ENCODE measurements at places on chromosomes 3 and 15.

DNA sequence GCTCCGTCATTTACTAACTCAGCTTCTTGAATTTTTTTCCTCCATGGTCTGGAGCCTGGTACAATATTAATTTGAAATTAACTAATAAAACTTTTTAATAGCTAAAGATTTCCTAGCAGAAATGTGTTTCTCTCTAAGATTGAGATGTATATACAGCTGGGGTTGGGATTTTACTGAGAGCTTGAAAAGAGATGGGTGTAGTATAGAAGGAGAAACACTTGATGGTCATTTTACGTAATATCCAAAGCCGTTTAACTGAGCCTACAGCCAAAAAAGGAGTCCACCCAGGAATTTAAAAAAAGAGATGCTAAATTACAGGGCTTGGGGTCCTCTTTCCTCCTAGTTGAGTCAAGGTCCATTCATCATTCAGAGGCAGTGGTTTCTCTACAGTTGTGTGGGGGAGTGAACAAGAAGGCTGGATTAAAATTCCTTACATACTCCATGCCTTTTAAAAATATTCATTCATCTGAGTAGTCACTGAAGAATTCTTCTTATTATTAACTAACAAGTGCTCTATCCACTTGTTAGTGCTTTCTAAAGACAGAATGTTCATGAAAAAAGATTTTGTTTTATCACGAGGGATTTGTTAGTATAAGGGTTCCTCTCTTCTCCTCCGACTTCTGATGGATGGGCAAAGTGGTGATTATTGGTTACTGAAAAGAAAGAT is 255.3 kb upstream of the IL12A start:
- no peak for DNase-seq

DNA sequence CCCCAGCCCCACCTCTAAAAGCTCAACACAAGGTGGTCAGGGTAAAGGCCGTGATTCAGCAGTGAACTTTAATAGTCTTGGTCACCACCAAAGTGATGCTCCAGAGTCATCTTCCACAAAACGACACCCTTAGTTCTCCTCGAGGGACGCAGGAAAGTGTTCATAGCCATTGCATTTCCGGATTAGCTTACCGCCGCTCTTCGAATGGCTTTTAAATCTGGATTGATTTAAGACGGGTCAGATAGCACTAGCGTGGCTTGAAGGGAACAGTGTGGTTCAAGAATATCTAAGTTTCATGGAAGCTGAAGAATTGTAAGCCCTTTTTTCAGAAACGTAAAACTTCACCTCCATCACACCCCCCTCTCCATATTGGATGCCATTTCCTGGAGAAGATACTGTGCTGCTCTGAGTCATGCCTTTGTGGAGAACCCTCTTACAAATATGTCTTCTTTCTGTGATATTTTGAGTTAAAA is 829 bp downstream of the RNF7 start:
- DNase-seq = no peak

DNA sequence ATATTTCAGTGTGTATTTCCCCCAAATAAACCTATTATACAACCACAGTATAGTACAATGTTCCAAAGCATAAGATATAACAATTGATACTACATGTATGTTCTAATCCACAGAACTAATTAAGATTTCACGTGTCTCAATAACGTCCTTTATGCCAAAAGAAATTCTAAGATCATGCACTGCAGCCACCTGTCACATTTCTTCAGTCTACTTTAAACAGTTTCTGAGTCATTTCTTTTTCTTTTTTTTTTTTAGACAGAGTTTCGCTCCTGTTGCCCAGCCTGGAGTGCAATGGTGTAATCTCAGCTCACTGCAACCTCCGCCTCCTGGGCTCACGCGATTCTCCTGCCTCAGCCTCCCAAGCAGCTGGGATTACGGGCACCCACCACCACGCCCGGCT is 190.2 kb downstream of the STAG1 start:
- DNase-seq = no peak

GRCh38 chr3:165128544-165128943 is 50.2 kb upstream of the SI start:
- no peak for DNase-seq

GRCh38 chr3:40718209-40718608 is 193.4 kb downstream of the ZNF621 start:
- no peak for DNase-seq

DNA sequence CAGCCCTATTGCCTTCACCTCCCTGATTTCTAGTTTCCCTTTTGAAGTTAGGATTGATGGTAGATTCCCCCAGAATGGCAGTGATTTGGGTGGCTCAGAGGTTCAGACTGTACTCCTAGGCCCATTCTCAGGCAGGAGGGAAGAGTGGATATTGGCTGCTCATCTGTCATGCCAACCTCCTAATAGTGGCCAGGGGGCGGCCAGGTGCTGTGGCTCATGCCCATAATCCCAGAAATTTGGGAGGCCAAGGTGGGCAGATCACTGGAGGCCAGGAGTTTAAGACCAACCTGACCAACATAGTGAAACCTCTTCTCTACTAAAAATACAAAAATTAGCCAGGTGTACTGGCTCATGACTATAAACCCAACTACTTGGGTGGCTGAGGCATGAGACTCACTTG is 11.3 kb downstream of the RRP9 start:
- no peak for DNase-seq

GRCh38 chr3:44198284-44199269 is 43.1 kb upstream of the TOPAZ1 start:
- peak; percentile 46 for DNase-seq

GRCh38 chr15:48352474-48353072 is 21.3 kb downstream of the DUT start:
- peak; percentile 23 for DNase-seq

GRCh38 chr3:106294121-106294520 is 425.3 kb upstream of the CBLB start:
- no peak for DNase-seq

DNA sequence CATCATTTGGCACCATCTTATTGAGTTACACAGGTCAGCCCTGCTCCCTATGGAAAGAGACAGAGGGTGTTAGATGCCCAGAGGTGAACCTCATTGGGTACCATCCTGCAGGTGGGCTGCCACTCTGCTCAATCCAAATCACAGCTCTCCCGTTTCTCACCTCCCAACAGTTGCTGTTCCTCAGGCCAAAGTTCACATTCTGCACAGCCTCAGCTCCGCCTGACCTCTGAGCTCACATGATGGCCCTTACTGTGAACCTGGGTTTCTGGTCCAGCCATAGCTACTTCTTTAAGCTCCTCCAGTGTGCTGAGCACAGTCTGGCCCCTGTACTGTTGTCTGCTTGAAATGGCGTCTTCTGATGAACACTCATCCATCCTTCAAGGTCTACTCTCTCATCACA is 47.8 kb downstream of the BTD start:
- DNase-seq = no peak

GRCh38 chr15:78251136-78251535 is 13.2 kb upstream of the DNAJA4 start:
- DNase-seq = no peak

DNA sequence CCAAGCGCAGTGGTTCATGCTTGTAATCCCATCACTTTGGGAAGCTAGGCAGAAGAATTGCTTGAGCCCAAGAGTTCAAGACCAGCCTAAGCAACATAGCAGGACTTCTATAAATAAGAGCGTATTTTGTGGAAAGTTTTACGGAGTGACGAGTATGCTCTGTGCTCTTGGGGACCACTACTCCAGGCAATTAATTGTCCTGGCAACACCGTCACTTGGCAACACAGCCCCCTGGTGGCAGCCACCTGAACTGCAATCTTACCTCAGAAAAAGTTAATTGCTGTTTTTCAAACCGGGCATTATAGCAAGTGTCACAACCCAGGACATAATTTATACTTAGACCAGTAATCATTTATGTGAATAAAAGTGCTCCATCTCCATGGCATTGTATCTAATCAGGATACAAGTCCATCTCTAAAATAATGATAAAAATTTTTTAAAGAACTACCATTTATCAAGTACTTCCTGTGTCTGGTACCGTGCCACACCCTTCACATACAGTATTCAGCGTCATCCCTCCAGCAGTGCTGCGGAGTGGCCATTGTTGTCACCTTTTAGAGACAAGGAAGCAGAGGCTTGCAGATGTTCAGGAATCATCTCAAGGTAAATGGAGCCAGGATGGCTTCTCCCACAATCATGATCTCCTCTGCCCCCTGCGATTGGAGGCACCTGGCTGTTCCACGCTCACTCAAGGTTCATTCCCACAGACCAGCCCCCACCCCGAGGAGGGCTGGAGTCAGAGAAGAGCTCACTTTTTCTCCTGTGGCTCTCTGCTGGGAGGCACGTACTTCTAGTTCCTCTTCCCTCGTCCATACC is 34.5 kb downstream of the PLA2G4D start:
- peak; percentile 70 for DNase-seq

DNA sequence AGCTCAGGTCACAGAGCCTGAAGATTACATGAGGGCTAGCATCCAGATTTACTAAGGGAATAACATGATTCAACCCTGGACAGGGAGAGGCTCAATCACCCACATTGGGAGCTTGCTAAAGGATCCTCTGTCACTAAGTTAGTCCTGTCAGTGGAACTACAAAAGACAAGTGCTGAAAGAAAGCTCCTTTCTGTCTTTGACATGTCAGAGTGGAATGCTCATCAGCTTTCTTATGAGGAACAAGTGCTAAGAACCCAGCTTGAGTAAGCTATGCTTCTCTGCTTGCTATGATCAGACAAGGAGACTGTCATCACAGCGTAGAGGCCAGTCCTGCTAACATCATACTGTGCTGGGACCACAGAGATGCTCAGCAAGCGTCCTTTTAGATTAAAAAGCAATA is 74.5 kb downstream of the MB21D2 start:
- DNase-seq = no peak

DNA sequence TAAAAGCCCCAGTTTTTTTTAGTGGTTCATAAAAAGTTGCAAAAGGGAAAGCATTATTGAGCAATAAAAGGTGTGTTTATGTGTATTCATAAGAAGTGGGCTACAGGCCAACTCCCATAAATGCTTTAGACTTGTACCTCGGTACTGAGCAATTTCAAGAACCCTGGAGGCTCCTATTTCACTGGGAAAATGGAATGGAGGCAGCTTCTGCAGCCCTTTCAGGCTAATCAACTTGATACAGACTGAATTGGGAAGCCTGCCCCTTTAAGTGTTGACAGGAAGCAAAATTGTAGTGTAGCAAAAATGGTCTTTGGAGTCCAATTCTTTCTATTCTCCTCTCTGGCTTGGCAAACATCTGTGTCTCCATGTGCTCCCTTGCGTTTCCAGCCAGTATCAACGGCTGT is 118.8 kb downstream of the ECT2 start:
- no peak for DNase-seq

- no peak for DNase-seq
These were observed 145.1 kb downstream of the NFKBIZ start for GRCh38 chr3:101994386-101994785.

Measured in CD4-positive, alpha-beta T cell (primary cell).